ENCODE measurements at places on chromosomes 12 and 14.

- no peak for DNase-seq
Observed at GRCh38 chr12:90262251-90262650, 553.6 kb upstream of the ATP2B1 start.

DNA sequence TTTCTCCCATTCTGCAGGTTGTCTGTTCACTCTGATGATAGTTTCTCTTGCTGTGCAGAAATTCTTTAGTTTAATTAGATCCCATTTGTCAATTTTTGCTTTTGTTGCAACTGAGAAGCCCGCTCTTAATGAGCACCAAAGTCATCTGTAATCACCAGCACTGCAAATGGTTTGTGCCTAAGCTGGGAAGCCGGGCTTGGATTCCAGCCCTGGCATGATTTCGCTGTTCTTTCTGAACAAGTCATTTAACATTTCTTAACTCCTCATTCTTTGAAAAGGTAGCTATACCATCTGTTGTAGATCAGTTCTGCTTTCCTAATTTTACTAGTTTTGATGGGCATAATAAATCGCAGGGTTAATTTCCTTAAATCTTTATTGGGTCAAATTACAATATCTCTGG, 32.1 kb downstream of the PIWIL1 start:
- DNase-seq: no peak

GRCh38 chr12:80756875-80757274, 40.2 kb downstream of the MYF5 start:
- no peak for DNase-seq

DNA sequence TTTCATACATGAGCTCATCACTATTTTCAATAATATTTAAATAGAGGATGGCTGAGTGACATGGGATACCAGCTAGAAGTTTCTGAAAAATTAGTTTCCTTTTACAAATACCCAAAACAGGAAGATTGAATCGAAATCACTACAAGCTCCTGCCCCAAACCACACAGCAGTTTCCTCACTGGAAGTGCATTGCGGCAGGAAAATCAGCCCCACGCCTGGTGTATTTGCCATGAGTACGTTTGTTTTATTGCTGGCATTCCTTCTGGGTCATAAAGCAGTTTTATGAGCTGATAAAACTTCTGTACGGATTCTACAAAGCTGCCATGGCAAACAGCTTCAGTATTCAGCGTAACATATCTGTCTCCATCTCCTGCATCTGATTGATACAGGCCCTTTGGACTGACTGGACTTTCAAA, 23.7 kb downstream of the CDC42BPB start:
- DNase-seq: no peak
